ENCODE measurements at places on chromosomes 2 and 18.

DNA sequence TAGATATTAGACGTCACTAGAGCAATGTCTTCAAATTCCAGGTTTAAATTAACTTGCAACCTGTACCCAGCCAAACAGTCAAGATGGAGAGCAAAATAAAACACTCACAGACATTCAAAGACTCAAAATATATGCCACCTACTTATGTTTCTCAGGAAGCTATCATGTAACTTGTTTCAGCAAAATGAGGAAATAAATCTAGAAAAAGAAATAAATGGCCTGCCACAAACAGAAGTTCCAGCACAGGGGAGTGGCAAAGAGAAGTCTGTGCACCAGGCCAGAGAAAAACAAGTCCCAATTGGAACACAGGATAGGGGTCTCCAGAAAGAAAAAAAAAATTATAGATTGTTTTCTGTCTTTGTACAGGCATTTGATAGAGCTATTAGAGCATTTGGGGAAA, 96.7 kb downstream of the LRP2 start:
- no peak for DNase-seq

GRCh38 chr2:179410552-179411356, 146.1 kb upstream of the SESTD1 start:
- peak; percentile 71 for DNase-seq

DNA sequence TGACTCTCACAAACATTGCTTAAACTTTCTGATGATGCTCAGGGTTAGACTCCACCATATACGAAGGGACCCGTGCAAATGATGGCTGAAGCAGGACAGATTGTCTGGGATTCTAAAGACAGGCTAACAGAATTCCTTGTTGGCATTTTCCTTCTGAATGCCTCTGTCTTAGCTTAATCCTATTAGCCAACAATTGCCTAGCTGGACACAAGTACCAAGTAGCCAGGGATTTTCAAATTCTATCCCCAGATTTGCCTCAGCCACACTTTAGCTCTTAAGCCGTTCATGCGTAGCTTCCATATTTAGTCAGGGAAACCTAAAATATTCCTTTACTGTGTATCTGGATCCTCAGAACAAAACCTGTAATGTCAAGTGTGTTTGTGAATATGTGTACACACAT, 40.0 kb downstream of the COL4A3 start:
- no peak for DNase-seq

DNA sequence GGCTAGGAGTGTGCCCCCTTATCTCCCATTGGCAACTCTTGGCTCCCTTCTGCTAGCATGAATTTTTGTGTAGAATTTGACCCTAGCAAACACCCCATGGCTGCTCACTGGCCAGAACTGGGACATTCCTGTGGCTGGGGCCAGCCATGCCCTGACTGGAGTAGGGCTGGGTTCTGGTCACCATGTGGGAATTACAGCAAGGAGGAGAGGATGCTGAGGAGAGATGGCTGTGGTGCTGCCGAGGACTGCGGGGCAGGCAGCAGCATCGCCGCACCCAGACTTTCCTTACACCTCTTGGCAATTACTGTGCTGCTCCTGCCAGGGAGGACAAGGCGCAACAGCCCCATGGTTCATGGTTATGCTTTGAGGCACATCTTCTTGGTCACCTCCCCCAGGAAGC, 12.7 kb downstream of the KCNF1 start:
- DNase-seq = no peak

DNA sequence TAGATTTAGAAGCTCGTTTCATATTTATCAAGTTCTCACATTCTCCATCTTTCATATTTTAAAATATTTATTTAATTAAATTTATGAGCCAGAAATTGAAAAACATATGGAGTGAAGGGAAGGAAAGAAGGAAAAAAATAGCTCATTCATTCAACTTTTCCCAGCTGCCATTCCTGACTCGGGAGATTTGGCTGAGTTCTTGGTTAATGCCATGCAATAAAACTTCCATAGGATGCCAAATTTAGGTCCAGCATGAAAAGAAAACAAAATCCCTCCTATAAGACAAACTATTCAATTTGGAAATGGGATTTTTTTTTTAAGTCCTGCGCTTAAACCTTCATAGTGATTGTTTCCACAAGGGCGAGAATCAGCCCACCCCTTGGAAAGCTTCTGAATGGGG, 426.1 kb upstream of the TNP1 start:
- no peak for DNase-seq

DNA sequence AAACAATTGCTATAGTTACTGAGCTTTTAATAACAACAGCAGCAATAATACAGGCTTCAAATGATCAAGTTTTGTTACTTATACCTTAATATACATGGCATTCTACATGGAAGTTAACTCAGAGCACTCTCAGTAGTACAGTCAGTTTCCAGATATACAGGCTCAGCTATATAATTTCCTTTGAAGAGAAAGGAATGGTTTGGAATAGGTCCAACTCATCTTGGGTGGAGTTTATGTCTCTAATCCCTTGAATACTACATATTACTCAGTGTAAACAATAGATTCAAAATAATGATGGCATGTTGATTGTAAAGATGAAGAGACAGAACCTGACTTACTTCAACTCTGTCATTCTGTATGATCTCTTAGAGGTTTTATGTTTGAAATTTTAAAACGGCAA, 174.9 kb downstream of the EPHA4 start:
- DNase-seq = no peak

DNA sequence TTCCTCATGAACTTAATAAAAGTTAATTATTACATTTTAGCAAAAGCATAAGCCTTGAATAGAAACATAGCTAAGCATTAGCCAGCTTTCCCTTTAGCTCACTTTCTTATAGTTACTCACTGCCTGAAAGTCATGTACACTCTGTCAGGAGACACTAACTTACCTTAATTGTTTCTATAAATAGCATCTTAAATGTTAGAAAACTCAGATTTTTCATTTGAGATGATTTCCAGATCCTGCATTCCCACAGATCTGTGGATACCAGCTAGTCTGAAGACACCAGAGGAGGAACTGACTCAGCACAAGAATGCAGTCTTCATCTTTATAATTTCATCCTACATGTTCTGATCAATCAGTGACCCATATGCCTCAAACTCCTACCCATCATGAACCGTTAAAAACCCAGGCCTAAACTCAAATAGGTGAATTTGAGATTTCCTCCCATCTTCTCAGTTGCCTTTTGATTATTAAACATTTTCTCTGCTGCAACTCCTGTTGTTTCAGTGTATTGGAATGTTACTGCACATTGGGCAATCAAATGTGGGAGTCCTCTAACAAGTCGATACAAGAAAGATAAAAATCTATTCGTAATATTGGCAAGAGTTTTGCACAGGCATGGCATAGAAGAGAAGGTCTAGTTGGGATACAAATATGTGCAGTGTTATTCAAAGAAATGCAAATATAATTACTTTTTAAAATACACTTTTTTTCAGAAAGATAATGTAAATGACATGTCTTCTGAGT, 857.4 kb upstream of the CDH2 start:
- no peak for DNase-seq

DNA sequence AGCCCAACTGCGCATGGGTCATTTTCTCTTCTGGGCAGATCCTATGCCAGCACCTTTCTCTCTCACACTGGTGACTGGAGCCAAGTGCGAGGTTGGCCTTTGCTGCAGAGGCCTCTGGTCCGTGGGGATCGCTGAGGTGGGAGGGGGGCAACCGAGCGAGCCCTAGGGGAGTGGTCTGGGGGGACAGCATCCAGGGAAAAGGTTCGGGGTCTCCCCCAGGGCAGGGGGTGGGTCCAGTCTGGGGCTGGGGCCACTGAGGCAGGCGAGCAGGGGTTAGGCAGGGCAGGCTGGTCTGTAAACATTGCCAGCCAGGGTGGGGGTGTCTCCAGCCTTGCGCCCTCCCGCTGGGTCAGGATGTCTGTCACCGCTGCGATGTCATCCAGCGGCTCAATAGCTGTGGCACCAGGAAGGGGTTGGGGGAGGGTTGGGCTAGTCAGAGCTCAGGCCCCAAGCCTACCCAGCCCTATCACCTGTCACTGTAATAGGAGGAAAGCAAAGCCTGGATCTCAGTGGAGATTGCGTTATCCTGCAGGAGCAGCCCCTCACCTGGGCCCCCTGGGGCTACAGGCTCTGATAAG, 4.7 kb downstream of the WDR54 start:
- no peak for DNase-seq

GRCh38 chr2:27489118-27489497, 435 bp downstream of the IFT172 start:
- no peak for DNase-seq

Measured in NCI-H2171 (cell line).